Kidney capillary endothelial cell (primary cell): ENCODE measurements at places on chromosomes 2 and 18.

DNA sequence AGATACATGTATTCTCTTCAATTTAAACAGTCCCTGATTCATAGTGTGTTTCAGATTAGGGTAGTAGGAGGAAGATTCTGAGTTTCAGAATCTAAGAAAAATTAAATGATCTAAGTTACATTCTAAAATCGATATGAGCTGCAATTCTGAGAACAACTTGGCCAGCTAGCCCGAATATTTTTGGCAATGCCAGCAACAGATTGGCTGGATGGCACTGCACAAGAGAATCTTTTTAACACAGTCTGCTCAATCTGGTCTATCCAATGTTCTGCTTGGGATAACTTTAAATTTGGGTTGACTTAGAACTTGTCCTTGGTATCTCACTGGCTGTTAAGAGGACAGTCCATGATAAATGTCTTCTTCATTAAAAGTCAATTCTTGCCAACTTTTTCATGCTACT lies 853.9 kb downstream of the NRXN1 start:
- no peak for DNase-seq

- no peak for DNase-seq
These were observed at the start of gene OTOF for GRCh38 chr2:26477911-26478253. Gene OTOF (minus strand): TSS chr2:26478124.

DNA sequence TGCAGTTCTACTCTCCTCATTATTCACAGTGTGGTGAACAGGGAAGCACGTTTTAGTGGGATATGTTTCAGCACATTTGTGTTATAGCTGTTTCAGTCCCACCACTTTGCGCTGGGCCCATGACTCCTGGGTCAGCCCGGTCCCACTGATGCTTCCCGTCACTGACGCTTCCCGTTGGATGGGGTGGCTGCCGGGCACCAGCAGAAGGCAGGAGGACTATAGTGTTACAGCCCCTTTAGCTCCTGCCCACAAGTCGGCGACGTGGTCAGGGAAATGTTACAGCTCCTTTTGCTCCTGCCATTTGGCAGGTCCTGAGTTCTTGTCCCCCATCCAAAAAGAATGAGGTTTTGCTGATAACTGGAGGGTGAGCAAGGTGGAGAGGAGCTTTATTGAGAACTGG lies 732.2 kb downstream of the NR4A2 start:
- no peak for DNase-seq

DNA sequence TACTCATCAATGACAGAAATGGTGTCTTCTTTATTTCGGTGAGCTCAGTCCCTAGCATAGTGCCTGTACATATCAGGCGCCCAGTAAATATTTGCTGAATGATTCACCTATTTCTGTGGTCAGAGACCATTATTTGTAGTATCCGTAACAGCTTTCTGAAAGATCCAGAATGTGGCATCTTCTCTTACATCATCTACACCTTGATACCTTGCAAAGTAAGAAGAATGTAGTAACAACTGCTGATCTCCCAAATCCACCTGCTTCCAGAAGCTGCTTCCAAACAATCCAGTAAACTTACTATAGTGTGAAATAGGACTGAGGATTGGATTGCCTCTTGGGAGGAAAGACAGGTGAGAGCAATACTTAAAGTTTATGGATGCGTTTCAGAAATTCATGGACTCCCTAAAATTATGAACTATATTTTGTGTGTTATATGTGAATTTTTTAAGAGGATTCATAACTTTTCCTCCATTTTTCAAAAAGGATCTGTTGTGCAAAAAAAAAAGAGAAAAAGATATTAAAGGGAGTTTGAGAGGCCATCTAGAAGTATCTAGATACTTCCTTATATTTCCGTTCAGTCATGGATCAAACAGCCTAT lies 945 bp upstream of the ASXL2 start:
- DNase-seq: no peak

- DNase-seq: no peak
These were observed 115.1 kb downstream of the CDH20 start for GRCh38 chr18:61448316-61448715.

DNA sequence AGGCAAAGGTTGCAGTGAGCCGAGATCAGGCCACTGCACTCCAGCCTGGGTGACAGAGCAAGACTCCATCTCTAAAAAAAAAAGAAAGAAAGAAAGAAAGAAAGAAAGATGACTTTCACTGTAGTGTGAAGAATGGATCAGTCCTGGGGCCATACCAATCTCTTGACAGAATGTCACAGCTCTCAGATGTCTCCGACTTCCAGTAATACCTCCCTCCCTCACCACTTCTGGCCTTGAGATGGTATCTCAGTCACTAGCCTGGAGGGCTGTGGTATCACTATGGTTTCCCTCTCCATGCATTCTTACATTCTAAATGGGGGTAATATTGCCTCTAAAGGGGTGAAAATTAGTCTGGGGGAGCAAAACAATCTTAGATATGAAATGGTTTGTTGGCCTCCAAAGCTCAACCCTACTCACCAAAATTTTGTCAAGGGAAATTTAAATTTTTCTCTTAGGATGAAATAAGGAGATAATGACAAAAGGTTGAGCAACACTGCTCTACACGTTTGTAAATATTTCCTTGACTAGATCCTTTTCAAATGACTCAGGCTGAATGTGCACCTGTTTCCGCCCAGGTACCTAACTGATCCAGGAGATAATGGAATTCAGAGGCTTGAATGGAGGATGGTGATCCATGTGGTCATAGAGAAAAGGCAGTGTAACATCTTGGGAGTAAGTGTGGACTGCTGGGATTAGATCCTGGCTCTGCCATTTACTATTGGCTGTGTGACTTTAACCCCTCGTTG lies 19.9 kb upstream of the SPRED2 start:
- DNase-seq: no peak
